ENCODE measurements at places on chromosomes 2 and 18.

GRCh38 chr18:41391616-41392595, 563.1 kb upstream of the PIK3C3 start:
- no peak for DNase-seq

- no peak for DNase-seq
These were observed 17.7 kb upstream of the ACTR3 start for GRCh38 chr2:113872201-113872600.

DNA sequence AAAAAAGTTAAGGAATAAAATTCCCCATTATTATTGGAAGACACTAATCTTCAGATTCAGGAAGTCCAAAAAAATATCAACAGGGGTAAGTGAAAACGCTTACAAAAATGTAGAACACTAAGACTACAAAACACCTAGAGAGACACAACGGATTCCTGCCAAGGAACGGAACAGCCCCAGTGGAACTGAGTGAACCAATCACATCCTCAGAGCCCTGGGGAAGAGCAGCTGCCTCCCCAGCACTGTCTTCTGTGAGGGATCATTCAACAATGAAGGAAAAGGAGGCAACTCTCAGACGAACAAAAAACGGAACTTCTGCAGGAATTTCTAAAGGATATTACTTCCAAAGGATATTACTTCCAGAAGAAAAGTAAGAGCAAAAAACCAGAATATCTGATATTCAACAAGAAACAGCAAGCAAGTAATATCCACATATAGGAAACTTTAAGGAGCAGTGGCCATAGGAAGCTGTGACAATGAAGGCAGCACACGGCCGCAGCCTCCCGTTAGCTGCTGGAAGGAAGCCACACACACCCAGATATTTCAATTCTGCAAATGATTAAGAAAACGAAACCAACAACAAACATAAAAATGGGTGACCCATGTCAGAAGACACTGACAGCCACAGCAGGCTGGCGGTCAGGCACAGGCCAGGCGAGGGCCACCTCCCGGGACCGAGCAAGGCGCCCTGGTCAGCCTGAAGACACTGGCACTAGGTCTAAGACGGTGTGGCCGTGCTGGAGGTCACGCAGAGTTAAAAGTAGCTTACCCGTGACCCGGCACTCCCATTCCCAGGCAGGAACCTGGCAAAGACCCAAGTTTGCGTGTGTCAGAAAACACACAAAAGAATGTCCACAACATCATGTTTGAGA, 81.8 kb downstream of the HDAC4 start:
- no peak for DNase-seq

GRCh38 chr2:85259879-85260278, 67.9 kb downstream of the TGOLN2 start:
- no peak for DNase-seq

DNA sequence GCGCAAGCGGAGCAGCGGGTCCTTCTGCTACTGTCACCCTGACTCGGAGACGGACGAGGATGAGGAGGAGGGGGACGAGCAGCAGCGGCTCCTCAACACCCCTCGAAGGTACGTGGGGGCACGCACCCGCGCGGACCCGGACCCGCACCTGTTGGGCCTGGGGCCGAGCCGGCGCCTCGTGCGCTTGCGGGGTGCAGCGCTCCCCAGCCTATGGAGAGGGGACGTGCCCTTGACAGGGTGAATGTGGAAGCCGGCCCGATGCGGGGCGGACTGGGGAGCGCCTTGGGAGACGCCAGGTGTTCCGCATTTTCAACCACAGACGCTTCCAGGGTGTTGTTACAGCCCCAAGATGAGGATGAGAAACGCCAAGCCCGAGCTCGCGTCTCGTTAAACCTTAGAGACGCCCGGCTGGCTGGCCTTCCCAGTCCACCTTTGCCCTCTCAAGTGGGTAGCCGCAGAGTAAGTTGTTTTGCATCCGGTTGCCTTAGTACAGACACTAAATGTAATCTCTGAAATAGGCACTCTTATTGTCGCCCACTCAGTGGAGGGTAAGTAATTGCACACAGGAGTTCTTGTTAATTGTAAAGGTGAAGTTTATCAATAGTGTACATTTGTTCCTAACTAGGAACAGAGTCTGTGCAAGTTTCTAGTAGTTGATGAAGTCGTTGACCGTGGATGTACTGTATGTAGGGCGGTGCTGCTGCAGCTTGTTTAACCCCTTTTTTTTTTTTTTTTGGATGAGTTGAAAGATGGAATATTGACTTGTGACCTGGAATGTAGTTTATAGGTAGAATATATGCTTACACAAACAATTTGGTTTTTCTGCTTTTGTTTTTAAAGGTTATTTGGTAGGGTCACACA, 815 bp downstream of the GMCL1 start:
- no peak for DNase-seq

DNA sequence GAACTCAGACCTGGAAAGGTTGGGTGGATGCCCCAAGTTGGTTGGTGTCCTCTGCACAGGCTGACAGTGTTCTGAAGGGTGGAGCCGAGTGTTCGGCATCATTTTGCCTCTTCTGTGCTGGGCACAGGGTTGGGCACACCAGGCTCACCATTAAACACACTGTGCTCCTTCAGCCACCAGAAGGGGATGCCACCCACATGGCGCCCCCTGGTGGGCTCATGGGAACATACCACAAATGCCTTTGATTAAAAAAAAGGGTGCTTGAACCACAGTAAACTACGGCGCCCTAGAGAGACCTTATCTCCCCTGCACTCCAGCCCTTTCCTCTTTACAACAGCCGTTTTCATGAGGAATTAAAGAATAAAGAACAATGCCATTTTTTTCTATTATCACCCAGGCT, 89.4 kb downstream of the CELF4 start:
- no peak for DNase-seq

DNA sequence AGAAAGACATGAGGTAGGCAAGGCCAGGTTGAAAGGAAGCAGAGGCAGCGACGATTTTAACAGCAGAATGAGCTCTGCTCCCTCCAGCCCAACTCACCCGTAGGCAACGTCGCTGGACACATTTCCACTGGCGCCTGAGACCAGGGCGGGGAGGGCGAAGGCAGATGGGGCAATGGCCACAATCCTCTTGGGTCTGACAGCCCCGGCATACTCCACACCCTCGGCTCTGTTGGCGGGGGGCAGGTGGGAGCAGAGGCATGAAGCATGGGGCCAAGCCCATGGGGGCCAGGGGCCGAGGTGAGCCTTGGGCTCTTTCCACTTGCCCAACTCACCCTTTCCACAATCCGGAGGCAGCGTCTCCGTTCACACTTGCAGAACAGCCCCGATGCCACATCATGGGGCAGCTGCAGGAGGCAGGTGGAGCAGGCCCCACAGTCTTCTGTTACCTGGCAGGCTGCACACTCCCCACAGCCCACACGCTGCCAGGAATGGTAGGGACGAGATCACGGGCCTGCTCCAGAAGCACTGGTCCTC, 5.8 kb downstream of the MBD1 start:
- DNase-seq, result no peak

DNA sequence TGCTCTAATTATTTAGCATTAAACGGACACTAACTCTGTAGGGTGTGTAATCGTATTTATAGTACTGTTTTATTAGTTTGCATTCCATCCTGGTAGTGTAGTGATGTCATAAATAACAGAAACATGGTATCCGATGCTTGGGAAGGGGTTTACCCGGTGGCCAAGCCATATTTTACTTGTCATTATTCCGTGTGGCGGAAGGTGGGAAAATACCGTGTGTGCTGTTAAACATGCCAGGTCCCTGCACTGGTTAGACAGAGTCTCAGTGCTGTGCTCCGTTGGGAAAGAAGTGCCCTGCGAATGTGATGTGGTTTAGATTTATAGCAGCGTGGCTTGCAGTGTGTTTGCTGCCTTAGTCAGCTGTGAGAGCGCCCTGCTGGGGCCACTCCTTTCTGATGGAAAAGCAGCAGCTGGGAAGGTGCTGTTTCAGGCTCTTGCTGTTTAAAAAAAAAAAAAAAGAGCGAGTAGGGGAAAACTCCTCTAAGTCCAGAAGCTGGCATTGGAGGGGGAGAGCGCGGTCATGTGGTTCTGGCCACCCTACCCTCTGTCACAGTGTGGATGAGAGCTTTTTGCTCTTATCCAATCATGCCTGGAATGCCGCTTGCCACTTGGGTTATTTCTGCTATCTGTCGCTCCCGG, 211.0 kb downstream of the NEDD4L start:
- no peak for DNase-seq

All from esophagus squamous epithelium (tissue), 5 donors.